Stimulated activated CD4-positive, alpha-beta T cell treated with anti-CD3 and anti-CD28 coated beads, Interleukin-1b, Interleukin-23, amount 100 ng/mL, for 48 hours (primary cell): ENCODE measurements at places on chromosomes 13 and 19.

DNA sequence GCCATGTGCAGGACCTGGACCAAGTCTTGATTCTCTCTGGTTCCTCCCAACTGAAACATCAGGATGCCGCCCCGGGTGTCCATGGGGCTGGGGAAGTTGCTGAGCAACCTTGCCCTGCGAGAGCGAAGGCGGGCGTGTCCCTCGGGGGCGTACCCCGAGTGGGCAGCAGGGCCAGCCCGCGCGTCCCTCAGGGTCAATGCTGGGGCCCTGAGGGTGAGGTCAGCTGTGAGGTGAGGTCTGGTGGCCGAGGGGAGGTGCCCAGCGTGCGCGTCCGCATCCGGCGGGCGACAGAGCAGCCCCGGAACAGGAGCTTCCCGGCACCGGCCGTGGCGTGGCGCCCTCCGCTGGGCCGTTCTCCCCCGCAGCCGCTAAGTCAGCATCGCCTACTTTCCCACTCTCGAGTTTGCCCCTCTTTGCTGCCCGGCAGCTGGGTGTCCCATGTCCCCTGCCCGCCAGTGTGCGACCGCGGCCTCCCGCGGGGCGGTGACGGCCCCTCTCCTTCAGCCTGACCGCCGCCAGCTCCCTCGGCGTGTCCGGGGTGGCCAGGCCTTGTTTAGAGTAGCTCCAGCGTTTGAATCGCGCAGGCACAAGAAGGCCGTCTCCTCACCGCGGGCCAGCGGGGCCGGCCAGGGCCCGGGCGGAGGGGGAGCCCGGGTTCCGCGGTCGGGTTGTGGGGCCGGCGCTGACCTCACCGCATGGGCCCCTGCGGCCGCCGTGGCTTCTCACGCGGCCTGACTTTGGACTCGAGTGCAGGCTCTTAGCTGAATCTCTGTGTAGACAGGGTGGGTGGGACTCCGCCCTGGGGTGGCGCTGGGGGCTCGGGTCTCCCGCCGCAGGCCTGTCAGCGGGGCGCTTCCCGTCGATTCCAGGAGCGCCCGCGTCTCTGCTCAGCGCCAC lies 33.0 kb downstream of the GJA3 start:
- DNase-seq: peak; percentile 10

- DNase-seq: peak; percentile 45
These were observed 12.3 kb upstream of the CADM4 start for GRCh38 chr19:43651758-43652545.

DNA sequence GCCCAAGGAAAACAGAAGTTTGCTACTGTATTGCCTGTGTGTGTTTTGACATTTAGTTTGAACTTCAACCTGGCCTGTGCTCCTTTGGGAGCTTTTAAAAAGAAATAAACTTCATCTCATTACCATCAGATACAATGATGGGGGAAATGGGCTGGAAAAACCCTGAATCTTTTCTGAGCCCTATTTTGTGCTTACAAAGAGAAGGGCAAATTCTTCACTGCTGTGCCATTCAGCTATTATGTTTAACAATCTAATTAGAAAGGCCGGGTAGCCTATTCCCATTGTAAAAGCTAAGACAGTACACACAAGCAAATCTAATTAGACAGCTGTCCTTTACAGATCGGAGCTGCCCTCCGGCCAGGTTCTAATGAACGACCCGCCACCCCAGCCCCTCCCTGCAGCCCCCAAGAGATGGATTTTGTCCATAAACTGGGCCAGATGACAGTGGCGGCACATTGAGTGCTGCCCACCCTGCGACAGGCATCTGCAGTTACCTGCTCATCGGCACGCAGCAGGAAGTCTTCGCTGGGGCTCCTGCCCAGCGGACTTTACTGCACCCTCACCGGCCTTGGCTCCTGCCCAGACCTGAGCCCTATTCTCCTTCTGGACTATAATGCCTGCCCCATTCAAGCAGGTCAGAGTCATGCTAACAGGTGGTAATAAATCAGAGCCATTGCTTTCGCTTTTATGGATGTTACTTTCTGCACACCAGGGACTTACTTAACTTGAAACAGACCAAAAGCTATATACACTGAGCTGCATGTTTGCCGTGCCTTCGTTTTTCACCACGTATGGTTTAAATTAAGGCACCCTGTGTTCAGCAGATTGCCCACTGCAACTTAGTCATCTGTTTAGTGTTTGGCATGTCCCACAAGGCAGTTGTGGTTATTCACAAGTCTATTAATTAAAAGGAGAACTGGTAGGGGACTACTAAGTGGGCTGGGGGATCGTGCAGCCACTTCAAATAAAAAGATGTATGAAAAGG lies 549.6 kb downstream of the FGF9 start:
- DNase-seq: no peak

GRCh38 chr19:48308631-48309586 lies 16.4 kb upstream of the EMP3 start:
- DNase-seq: no peak

DNA sequence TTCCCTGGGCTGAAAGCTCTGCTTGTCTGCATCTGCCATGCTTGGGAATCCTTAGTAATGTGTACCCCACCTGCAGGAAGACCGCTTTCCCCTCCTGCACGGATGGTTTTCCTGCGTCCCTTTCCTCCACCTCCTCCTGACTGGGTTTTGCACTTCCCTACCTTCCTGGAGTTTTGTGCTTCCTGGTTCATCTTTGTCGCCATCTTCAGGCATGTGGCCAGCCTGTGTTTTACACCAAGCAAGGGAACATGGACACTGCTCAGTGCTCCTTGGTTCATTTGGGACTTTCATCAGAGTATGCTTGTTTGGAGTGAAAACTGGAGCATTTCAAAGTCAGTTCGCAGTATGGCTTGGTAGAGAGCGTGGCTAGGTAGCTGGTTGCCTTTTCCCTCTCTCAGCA lies 30.7 kb downstream of the ERICH6B start:
- DNase-seq: no peak

DNA sequence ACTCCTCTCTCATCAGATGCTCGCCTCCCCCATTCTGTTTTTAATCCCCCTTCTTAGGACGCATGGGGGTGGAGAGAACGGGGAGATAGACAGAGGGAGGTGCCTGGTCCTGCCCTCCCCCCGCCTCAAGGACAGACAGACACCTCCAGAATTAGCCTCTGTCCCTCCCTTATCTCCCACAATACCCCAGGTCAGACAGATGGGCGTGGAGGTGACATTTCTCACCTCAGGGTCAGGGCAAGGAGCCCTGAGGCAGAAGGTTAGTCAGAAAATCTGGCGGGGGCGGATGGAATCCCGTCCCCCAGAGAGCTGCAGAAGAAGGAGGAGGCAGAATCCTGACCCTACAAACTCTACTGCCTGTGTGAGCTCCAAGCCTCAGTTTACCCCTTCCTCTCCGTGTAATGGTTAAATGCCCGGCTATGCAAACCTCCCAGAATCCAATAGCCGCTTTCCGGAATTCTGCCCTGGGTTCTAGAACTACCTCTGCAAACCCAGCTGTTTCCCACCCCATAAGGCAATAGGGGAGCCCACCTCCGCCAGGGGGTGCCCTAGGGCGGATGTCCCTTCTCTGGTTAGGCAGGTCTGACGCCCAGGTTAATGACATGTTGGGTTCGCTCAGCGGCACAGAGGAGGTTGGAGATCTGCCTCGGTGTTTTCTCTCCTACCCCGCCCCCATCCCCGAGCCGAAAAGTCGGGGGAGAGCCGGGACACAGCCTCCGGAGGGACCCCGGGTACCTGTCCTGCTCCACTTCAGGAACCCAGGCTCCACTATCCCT lies 900 bp downstream of the PPP1R13L start:
- peak; percentile 78 for DNase-seq

DNA sequence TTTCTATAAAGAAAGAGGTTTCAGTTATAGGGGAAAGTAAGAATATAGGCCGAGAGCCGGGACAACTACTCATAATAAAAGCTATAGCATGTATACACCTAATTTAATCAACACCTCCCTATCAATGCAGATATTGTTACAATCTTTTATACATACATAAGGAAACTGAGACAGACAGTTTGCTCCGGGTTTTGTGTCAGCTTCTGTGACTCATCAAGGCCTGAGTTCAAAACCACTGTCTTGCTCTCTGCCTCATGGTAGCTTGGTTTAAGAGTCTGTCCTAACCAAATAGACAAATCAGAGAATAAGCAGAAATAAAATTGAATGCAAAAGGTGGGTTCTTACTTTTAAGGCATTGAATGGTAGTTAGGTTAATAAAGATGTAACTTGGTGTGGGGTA lies 222.9 kb downstream of the GGACT start:
- DNase-seq: no peak

DNA sequence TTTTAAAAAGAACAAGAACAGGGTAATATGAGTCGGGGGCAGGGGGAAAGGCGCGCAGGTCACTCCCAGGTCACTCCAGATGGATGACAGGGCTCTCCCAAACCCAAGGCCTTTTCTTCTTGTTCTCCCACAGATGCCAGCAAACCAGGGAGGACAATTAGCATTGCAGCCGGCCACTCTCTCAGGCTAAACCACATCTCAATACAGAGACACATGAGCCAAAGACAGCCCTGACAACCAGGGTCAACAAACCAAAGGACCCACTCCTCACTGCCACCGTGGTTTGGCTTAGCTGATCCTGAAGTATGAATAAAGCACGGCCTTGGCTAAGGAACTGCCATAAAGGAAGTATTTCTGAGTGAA lies 47.3 kb downstream of the LATS2 start:
- no peak for DNase-seq

DNA sequence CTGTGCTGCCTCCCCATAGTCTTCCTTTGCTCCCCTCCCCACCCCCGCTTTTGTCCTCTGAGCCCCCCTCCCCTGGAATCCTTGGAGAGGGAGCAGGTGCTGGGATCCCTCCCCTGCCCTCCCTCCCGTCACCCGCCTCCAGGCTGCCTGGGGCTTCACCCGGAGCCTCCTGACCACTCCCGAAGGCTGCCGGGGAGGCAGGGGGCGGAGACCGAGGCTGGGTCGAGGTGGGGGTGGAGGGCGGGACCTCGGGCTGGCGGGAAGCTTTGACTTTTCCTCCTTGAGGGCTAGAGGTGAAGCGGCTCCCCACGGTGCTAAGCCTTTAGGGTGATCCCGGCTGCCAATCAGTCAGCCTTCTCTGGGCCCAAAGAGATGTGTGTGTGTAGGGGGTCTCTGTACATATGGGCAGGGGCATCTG lies 1.5 kb downstream of the KMT5C start:
- peak; percentile 69 for DNase-seq

- DNase-seq: no peak
These were observed 5.8 kb downstream of the KBTBD7 start for GRCh38 chr13:41188584-41188983.

DNA sequence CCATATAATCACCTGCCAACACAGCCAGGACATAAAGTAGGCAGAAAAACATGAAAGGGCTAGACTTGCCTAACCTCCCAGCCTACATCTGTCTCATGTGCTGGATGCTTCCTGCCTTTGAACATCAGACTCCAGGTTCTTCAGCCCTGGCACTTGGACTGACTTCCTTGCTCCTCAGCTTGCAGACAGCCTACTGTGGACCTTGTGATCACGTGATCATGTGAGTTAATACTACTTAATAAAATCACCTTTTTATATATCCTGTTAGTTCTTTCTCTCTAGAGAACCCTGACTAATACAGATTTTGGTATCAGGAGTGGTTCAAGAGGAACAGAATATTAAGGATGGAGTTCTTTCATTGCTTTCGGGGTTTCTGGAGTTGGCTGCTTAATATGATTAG lies 2867.6 kb downstream of the PCDH9 start:
- DNase-seq: no peak

- no peak for DNase-seq
These were observed 11.2 kb downstream of the FBN3 start for GRCh38 chr19:8138201-8138600.

DNA sequence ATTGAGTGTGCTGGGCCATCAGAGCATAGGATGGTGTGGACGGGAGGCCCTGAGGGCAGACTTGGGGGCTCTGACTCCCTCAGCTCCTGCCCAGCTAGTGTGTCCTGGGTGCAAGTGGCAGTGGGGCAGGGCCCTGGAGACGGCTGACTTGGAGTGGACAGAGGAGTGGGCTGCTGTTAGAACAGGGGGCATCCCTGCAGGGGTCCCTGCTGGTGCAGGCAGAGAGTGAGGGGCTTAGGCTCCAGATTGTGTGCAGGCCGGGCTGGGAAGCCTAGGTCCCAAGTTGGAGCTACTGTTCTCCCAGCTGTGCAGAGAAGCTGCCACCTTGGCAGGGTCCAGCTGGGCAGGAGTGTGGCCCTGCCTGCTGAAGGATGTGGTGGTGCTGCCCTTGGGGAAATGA lies 8.6 kb downstream of the KCTD15 start:
- DNase-seq: no peak

DNA sequence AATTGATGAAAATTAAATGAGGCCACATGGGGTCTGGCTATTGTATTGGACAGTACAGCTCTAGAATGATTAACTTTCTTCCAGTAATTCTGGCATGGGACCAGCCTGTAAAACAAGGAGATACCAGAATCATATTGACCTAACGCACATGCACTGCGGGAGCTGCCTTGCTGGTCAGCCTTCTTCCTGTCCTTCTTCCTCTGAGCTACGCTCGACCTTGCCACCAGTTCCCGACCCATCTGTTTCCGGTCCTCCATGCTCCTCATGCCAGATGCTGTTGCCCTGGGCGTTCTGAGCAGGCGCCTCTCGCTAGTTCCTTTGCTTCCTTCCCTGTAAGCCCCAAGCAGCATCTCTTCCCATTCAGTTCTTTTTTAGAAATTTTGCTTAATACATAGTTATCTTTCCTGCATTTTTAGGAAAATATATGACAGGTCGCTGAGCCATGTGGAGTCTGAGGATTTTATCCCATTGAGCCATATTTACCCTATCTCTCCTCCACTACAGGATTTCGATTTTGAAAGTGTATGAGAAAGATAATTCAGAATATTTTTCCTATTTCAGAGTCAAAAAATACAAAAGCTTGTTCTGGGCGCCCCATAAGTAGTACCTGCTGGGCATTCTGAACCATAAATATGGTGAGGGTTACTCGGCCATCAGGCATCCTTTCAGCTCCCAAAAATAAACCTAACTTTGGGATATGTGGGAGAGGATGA lies 38.6 kb downstream of the TNFRSF19 start:
- no peak for DNase-seq

DNA sequence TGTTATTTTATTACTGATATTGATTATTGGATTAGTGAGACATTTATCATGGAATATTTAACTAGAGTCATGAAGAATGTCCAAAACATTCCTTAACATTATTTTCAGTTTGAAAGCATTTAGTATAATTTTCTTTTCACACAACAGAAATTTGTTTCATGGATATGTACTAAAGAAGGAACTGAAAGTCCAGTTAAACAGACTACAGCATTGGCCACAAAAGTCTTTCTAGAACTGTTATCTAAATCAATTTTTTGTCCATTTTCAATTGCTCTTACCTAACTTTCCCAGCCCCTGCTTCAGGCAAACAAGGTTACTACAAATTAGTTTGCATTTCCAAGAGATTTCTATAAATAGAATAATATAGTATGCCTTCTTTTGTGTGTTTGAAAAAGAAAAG lies 1018.0 kb upstream of the PCDH20 start:
- no peak for DNase-seq
